ENCODE measurements at places on chromosomes 3 and 15.
A peak's percentile ranks its signal among the peaks of the same experiment; 100 is the strongest.

GRCh38 chr15:69570997-69571396 is 118.4 kb downstream of the RPLP1 start:
- DNase-seq = no peak

- DNase-seq = no peak
These were observed 19.3 kb upstream of the LZTFL1 start for GRCh38 chr3:45861043-45861719.

DNA sequence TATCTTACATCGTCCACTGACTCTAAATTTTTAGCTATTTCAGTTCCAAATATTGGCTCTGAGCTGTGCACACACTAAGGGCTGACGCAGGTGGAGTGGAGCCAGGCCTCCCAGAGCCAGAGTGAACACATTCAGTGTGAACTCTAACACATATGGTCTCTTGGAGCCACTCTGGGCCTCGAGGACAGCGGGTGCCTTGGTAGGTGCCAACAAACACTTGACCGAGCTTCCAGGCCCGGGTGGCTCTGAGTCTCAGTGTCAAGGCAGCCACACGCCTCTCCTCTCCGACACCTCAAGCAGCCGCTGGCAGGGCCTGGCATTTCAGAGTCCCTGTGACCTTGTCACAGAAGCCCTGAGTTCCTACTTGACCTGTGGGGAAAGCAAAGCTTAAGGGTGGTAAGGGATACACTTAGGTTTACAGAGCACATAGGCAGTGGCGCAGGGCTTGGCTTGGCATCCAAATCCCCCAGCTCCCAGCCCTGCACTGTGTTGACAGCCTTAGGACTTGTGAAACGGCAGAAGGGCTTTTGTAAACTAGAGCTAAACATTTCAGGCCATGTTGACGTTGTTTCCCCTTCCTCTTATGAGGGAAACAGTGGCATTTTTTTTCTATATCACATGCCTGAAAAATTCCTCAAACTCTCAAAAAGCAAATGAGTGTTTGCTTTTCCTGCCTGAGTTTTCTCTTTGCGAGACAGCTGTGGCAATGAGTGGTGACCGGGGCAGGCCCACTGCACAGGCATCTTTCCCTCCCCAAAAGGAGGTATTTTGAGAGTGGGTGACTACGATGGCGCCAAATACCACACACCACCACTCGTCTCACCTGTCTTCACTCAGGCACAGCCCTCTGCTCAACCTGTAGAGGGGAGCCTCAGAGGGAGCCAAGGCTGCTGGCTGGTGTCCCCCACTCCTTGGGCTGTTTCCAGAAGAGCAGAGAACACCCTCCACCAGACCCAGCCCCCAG is 60.8 kb downstream of the DAPK2 start:
- no peak for DNase-seq

GRCh38 chr15:80854104-80854503 is 74.9 kb downstream of the CEMIP start:
- DNase-seq = no peak

- DNase-seq = peak; percentile 11
These were observed 41.2 kb downstream of the MYO5C start for GRCh38 chr15:52254391-52254790.

- DNase-seq = no peak
These were observed 26.8 kb downstream of the MEGF11 start for GRCh38 chr15:66226736-66227135.

- no peak for DNase-seq
These were observed 283.1 kb upstream of the LRRFIP2 start for GRCh38 chr3:37457378-37458065.

All from PC-3 (cell line).